ENCODE measurements at places on chromosomes 16 and 17. TPM values are rescaled to one million over a fixed set of nuclear protein-coding genes. Genes with fewer than 3 reads are reported as not detected.

ABCA8 gene
- not detected for total RNA-seq

TADA2A gene
- 6.2 TPM for total RNA-seq

KCNH4 gene
- total RNA-seq: not detected

MYH1 gene
- not detected for total RNA-seq

NEUROD2 gene
- total RNA-seq: not detected

NPIPA3 gene
- total RNA-seq: 0.70 TPM

IL17C gene
- total RNA-seq: not detected

Measured in hair follicular keratinocyte (primary cell).